ENCODE measurements at places on chromosomes 4 and X.

DNA sequence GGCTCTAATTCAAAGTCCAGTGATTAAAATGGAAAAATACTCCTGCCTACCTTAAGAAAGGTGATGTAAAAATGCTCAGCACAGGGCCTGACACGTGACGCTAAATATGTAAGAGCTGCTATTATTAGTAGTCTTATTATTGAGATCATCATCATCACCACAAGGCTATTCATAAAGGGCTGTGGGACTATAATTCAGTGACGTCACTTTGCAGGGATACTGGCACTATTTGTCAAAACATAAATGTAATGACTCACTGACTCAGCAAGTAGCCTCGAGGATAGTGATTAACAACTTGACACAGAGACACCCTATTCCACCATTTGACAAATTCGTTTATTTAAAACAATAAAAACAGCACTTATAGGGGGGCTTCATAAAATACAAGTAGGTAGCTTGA, 258.9 kb downstream of the SPANXN1 start:
- DNase-seq = no peak

DNA sequence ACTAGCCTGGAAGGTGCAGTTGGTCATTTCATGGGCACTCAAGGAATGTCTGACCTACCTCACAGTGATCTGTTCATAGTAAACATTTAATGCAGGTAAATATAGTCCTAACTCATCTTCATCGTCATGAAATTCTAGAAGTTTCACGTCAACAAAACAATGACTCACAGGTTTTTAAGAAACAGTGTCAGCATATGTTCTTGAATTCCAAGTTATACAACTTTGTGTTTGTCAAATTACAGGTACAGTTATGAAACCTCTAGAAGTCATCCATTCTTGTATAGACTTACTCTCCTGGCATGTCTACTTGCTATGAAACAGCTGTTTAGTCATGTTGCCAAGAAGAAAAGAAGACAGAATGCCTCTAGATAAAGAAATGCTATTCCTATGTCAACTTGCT, 46.6 kb downstream of the AFM start:
- DNase-seq = no peak

GRCh38 chr4:130632731-130633604, 1537.0 kb downstream of the C4orf33 start:
- DNase-seq = no peak

- DNase-seq = no peak
Observed at GRCh38 chr4:150236626-150237025, 158.4 kb downstream of the DCLK2 start.

GRCh38 chr4:109739547-109739946, 9.7 kb upstream of the PLA2G12A start:
- no peak for DNase-seq

GRCh38 chrX:9560219-9560618, 95.4 kb downstream of the TBL1X start:
- no peak for DNase-seq

DNA sequence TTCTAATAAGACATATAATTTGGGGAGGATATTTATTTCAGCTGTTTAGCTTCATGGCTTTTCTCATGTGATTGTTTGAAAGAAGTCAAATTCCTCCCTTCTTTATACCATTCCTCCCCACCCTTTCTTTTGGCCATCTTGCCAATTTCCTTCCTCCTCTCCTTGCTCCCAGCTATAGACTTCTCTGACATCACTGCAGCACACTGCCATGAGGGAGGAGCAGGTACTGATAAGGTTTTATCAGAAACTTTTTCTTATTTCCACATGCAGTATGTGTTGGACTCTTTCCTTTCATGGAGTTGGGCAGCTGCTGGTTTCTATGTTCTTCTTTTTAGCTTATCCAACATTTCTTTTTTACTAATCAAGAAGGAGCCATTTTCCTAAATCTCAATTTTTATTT, 481.7 kb upstream of the NR3C2 start:
- no peak for DNase-seq

DNA sequence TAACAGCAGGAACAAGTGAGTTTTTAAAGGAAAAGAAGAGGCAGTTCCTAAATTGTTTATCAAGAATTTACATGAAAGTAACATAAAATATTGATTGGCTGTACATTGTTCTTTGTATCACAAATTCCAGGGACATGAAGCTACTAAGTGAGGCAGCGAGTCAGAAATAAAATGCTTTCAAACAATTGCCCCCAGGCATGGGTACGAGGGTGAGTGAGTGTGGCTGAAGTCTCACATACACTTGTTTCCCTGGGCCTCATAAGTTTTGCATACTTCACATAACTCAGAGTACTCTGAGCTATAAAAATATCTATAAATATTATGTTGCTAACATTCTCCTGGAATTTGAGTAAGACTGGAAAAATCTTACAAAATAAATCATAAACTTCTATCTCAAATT, 511.6 kb upstream of the PRKX start:
- DNase-seq = no peak

DNA sequence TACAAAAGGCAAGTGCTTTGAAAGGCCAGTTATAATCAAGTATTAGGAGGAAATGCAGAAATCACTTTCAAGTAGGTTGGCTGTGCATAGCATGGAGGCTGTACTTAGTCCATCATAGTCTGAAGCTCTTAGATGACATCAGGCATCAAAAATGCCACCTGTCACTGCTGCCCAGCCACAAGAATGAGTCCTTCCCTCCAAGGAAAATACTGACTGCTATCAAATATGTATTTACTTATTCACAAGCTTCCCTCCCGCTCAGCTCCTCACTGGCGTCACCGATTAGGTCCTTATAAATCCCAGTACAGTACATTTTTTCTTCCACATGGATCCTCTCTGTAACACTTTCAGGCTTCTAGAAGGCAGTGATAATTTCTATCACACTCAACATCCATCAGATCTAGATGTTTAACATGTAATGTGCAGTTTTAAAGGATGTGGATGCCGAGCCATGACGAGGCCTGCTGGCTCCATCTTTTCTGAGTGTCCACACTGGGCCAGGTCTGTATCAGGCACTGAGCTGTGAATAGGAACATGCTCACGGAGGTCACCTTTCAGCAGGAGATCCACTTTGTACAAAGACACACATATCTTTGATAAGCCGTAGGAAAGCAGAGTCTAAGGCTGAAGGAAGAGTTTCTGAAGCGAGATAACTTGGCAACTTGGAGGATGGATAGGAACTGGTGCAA, 121.9 kb downstream of the PALLD start:
- no peak for DNase-seq

- no peak for DNase-seq
Observed at GRCh38 chrX:95949588-95949987, 735.1 kb upstream of the DIAPH2 start.

DNA sequence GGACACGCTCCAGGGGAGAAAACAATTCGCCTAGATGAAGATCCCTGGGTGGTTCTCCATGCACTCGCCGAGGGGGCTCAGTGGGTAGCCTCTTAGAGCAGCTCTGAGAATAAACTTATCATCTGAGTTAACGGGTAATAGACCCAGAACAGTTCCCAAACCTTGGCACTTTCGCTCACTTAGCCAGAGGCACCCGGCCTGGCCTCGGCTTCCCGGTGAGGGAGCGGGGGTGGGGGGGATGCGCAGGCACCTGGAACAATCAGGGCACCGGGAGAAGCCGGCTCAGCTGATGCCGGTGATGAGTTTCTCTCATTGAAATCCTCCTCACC, 405 bp upstream of the ZAR1 start:
- no peak for DNase-seq

DNA sequence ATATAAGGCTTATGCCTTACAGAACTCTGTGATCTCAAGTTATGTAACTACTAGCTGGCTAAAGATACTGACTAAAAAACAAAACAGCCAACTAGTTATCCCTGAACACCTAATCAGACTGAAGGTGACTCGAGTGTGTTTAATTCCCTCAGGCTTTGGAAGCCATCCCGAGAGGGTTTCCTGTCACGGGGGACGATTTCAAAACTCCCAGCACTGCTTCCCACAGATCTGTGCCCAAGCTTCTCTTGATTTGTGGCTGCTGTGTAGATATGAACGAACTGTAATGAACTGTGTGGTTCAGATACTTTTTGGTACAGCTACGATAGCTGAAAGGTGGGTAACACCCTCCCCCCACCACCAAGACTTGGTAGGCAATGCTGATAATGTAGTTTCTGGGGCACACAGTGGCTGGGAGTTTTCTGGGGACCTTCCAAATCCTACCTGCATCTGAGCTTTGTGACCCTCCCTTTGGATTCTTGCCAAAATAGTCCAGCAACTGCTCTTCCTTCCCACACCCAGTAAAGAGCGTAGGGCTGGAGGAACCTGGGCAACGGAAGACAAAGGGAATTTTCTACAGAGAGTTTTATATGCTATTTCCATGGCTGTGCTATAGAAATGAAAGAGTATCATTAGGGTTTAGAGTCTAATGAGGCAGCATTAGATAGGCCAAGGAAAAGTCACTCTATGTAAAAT, 148.8 kb downstream of the MGST2 start:
- no peak for DNase-seq

DNA sequence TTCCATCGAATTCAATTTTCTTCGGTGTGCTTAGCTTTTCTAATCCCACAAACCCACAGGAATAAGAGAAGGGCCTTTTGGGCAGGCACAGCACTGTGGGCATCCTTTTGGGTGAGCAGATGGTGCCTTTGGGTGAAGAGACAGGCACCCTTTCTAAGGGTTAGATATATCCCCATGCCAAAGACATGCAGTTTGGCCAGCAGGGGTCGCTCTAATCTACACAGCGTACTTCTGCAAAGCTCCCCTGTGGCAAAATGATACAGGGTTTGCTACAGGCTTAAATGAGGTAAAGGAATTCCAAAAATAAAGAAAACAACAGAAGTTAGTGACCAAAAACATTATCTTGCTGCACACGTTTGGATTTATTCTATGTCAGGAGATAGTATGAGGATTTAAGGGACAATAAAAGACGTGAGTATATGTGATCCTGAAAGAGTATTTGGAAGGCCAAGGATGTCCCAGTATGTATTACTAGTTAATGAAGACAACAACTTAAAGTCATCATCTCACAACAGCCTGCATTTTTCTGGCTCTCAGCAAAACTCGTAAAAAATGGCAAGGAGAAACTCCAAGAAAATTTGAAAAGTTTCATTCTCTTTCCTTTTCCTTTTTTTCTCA, 49.5 kb downstream of the PHEX start:
- peak; percentile 28 for DNase-seq

- no peak for DNase-seq
Observed at GRCh38 chr4:73715659-73716058, 24.7 kb upstream of the CXCL8 start.

GRCh38 chrX:85108165-85108564, 104.5 kb downstream of the APOOL start:
- DNase-seq = no peak

DNA sequence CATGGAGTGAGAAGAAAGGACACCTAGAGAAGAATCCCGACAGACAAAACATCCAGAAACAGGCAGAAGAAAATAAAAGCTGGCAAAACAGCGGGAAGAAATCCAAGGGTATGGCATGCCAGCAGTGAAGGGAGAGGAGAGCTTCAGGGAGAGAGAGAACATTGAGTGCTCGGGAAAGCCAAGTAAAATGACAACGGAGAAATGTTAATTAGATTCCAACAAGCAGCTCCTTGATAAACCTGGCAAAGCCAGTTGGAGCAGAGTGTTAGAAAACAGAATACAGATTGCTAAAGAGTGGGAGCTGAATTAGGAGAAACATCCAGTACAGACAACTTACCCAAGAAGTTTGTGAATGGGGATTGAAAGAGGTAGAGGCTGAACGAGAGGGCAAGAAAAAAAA, 40.4 kb upstream of the MAOA start:
- no peak for DNase-seq

DNA sequence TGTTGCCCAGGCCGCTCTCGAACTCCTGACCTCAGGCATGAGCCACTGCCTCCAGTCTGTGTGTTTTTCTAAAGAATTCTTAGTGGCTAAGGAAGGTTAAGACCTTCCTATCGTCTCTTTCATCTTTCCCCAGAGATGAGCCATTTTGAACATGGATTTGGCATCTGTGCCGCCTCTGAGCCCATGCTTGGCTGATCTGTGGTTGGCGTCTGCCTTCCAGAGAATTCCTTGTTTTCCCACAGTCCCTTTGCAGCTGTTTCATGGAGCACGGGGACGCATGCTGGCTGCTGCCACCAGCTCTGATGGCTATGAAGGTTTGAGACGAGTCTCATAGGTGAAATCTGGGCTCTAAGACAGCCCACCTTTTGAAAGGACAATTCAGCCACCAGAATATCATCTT, 60.4 kb downstream of the SHROOM2 start:
- DNase-seq = no peak

GRCh38 chrX:136665258-136665900, 17.4 kb downstream of the CD40LG start:
- no peak for DNase-seq

DNA sequence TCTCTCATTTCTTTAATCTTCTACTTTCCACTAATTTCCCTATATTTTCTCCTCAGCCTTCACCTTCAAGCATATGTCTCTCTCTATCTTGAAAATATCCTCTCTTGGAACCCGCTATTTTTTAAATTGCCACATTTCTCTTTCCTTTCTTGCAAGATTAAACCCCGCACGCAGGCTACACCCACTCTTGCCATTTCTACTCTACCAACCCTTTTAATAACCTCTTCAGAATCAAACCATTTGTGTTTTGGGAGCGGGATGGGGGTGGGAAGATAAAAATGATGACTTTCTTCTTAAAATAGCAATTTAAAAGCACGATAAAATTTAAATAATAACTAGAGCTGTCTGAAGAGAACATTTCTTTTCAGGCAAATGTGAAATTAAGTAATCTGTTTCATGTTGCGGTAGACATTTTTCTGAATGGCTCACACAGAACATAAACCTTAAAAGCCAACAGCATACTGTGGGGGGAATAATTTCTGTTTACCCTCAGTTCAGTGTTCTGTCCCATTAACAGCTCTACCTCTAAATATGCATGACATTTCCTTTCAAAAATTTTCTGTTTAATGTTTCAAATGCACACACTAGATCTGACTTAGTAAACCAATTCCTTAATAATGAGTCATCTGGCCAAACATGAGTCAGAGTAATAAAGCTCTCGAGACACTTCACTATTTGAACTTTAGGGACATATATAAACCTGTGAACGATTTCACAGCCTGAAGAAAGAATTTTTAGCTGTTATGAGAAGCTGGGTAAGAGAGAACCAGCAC, 20.5 kb downstream of the ARSJ start:
- no peak for DNase-seq

GRCh38 chr4:41095192-41095872, 119.0 kb downstream of the APBB2 start:
- DNase-seq = no peak

GRCh38 chr4:55530691-55531090, 16.0 kb downstream of the CLOCK start:
- DNase-seq = no peak

DNA sequence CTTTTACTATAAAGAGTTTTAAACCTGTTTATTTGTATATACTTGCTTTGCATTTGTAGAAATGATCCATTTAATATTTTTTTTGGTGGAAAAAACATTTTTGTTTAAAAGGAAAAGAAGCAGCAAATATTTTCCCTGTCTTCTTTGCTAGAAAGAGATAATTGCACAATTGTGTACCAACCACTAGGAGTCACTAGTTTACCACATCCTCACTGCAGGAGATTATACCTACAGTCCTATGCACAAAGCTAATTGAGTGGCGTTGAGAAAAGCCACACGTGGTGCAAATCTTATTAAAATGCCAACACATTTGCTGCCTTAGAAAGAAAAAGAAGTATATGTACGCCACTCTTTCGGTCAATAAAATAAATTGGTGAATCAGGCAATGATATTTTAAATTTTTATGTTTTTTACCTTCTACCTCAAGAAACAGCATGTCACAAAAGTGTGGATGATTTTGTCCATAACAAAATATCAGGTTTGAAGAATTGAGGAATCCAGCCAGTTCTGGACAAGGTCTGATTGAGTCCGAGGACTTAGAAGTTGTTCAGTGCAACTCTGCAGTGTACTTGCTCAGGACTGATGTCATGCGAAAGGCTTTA, 102.9 kb downstream of the GRXCR1 start:
- DNase-seq = no peak

- no peak for DNase-seq
Observed at GRCh38 chrX:101365301-101365795, 16.8 kb upstream of the TIMM8A start.

Measured in activated CD4-positive, alpha-beta T cell treated with anti-CD3 and anti-CD28 coated beads, Interleukin-2, amount 50 U/mL, for 1 hour (primary cell).